ENCODE measurements at places on chromosomes 1 and 21. TPM values are rescaled to one million over a fixed set of nuclear protein-coding genes. Genes with fewer than 3 reads are reported as not detected.
A peak's percentile ranks its signal among the peaks of the same experiment; 100 is the strongest.

DNA sequence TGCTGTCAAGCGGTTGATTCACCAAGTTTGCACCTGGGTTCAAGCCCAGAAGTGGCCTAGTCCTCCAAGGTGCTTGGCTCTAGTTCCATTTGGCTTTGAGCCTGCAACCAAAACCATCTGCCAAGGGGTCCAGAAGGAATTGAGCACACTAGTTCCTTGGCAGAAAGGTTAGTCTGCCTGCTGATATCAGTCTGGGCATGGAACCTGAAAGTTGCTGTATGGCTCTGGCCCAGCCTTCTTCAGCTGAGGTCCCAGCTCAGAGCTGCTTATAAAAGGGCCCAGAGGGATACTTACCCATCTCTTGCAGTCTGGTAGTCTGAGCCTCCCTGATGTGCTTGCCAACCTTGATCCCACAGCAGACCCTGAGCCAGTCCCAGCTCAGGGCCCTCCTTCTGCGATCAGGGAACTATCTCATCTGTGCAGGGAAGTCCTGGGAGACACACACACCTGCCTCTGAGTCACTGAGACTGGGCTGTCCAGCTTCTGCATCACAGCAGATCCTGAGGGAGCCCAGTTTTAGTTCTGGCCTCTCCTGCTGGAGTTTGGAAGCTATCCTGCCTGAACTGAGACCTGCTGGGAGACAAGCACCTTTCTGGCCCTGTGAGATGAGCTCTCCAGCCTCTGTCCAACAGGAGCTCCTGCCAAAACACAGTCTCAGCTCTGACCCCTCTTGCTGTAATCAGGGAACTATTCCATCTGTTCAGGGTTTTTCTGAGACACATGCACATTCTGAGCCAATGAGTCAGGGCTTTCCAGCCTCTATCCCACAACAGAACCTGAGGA lies 75.8 kb downstream of the CTH start:
- DNase-seq, result peak; percentile 45

SLFNL1 gene
- 1.4 TPM for polyA plus RNA-seq

DNA sequence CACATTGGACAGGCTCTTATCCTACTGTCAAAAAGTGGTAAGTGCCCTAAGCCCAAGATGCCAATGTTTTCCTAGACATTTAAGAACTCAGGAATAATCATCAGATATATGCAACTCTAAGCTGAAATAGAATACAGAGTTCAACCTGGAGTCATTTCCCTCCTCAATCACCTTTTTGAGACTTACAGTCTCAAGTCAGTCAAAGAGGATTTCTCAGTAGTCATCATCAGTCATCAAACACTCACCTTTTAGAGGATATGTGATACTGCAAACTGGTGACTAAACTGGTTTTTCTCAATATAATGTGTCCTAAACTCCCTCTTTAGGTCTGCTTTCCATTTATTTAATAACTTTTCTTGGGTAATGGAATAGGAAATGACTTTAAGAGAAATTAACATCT lies 145.3 kb upstream of the ADAMTS5 start:
- DNase-seq, result peak; percentile 7

GRCh38 chr1:172724232-172724631 lies 65.3 kb downstream of the FASLG start:
- DNase-seq, result no peak

GRCh38 chr1:34746785-34747637 lies 7.8 kb upstream of the GJB5 start:
- no peak for DNase-seq

S100A2 gene
- polyA plus RNA-seq, result 0.40 TPM

DNA sequence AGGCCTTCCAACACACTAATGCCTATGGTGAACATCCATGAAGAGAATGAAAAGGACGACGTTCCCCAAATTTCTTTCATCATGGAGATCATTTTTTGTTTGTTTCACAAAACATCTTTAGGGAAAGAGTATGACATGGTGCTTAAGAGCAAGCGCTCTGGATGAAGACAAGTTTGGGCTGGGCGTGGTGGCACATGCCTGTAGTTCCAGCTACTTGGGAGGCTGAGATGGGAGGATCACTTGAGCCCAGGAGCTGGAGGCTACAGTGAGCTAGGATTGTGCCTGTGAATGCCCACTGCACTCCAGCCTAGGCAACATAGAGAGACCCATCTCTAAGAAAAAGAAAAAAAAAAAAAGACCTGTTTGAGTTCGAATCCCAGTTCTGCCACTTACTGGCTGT lies 253.1 kb downstream of the PTPRU start:
- no peak for DNase-seq

OR2T33 gene
- polyA plus RNA-seq, result 0.24 TPM

- DNase-seq, result no peak
These were observed 63.5 kb upstream of the FGGY start for GRCh38 chr1:59233444-59233843.

DNA sequence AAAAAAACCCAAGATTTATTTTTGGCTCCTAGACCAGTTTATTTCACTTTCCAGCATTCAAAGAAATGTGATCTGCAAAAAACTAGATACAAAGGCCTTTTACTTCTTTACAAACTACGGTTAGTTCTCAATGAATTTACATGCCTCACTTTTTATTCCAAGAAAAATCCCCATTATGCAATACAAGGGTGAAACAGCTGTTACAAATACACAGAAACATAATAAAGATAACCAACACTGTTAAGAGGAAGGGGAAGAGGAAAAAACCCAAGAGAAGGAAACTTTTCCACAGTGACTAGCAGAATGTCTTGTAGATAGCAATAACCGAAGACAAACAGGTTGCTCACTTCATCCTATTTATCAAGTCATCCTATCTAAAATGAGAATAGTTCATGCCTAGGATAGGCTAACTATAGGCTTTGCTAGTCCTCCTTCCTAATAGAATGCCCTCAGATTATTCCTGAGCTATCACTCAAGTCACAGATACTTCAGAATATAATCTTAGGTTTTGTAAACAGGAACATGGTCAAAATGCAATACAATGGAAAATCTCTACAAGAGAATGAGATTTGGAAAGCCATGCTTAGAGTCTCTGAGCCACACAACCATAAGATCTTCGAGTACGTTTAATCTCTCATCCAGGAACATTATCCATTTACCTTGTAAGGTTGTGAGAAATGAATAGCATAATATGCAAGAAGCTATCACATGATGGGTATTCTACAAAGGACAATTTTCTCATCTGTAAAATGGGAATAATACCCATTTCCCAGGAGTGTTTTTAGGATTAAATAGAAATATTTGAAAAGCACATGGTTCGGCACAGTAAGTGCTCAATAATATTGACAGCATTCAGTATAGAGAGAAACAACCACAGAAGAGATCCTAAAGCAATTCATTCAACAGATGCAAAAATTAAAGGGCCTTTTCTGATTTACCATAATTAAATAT lies 5.4 kb downstream of the PNRC2 start:
- DNase-seq, result no peak

DNA sequence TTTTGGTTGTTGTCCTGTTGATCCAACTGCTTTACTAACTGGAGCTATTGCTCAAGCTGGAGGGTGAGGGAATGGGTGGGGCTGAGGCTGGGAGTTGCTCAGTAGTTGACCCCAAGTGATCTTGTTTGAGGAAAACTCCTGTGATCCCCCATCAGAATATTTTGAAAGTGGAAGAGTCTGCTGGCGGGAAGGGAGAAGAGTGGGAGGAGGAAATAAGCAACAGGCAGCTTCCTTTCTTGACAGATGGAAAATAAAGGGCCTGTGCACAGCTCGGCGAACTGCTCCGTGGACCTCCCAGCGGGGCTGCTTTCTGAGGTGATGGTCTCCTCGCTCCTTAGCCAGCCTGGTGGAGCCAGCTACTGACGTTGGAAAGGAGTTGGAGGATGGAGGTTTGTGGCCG lies 199.1 kb upstream of the LMO4 start:
- DNase-seq, result no peak

GRCh38 chr1:62810420-62811274 lies 26.7 kb downstream of the ATG4C start:
- DNase-seq, result no peak

- DNase-seq, result no peak
These were observed 7.8 kb downstream of the HEYL start for GRCh38 chr1:39631361-39632322.

GRCh38 chr1:2046174-2046917 lies 3.9 kb upstream of the PRKCZ start:
- DNase-seq, result no peak

GRCh38 chr21:15826147-15826780 lies 96.5 kb downstream of the USP25 start:
- DNase-seq, result no peak

DNA sequence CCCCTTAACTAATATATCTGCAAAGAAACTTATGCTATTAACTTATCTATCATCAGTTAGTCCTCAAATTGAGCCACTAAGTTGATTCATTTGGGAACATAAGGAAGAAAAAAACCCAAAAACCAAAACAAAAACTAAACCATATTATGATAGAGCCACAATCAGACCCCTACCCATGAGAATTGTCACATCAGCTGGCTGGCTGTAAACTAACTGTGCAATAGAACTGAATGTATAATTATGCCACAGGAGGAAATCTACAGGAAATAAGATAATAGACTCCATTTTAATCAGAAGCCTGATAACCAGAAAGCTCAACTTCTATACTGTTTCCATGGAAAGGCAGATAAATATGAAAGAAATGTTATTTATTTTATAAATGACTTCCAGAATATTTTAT lies 110.0 kb downstream of the RGL1 start:
- DNase-seq, result no peak

GRCh38 chr1:101567582-101568189 lies 330.9 kb downstream of the S1PR1 start:
- DNase-seq, result no peak

DNA sequence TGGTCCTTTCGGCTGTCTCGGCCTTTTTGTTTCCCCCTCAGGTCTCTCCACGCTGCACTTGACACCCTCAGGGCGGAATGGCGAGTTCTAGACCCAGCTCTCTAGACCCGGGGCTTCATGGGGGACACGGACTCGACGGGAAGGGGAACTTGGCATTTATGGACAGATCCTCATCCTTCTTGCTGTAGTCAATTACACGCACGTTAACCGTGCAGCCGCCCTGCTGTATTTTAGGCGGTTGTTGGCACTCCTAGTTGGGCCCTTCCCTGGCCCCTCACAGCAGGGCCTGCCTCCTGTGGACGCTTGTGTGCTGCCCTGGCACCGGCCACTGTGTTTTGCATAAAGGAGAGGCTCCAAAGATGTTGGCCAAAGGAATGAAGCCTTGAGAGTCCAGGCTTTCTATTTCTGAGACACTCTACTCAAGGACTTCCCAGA lies 558 bp upstream of the BTG3 start:
- no peak for DNase-seq

DNA sequence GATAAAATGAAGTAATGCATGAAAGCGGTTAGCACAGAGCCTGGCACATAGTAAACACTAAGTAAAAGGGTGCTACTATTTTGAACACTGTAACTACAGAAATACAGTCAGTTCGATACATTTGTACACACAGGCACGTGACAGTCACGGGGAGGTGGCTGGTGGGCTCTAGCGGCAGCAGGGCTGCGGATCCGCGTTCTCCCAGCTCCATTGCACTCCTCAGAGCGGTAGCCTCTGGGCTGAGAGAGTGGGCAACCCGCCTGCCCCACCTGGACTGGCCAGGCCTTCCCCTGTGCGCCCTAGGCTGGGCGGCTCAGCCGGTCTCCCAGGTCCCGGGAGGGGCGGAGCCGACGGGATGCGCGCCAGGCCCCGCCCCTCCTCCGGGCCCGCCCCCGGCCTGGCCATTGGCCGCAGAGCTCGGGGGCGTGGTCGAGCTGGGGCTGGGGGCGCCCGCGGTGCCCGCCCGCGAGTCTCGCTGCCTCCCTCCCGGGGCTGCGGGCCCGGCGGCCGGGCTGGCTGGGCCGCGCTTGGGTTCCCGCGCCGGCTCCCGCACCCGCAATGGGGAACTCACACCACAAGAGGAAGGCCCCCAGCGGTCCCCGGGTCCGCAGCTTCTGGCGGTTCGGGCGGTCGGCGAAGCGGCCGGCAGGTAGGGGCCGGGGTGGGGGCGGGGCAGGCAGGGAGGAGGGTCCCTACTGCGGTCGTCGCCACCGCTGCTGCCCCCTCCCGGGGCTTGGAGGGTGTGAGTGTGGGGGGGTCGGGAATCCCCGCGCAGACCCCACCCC lies 51.2 kb upstream of the SYNC start:
- peak; percentile 81 for DNase-seq

GRCh38 chr1:180425952-180426351 lies 76.4 kb downstream of the ACBD6 start:
- no peak for DNase-seq

ADCY10 gene
- polyA plus RNA-seq, result 0.77 TPM

HES4 gene
- polyA plus RNA-seq, result 72.3 TPM

DNA sequence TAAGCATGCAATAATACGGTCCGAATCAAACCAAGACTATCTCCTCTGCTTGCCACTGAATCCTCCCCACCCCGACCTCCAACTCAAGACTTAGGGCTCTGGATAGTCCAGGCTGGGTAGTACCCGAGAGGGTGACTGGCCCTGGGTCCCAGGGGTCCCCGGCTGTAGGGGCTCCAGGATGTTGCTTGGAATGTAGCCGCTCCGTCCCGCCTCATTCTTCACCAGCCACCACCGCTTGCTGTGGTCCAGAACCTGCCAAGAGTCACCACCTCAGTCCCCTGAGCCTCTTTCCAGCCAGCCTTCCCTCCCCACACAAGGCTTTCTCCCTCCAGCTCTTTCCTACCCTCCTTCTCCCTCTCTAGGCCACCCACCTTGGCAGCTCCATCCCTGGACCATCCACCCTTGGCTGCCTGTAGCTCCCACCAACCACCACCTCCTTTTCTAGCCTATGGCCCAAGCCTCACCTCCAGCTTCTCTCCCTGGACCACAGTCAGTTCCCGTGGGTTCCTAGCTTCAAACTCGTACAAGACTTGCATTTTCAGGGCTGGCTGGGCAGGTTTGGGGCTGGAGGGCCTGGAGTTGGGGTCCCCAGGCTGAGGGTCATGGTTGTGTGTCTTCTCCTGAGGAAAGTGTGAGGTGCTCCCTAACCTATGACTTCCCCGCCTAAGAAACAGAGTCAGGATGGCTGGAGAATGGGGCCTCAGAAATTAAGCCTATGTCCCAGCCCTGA lies 10.9 kb upstream of the GSTM3 start:
- DNase-seq, result no peak

OR14K1 gene
- polyA plus RNA-seq, result not detected

- no peak for DNase-seq
These were observed 19.7 kb downstream of the TP53BP2 start for GRCh38 chr1:223825767-223826748.

CRP gene
- not detected for polyA plus RNA-seq

MAB21L3 gene
- polyA plus RNA-seq, result 0.21 TPM

PDIK1L gene
- 21.6 TPM for polyA plus RNA-seq

DNA sequence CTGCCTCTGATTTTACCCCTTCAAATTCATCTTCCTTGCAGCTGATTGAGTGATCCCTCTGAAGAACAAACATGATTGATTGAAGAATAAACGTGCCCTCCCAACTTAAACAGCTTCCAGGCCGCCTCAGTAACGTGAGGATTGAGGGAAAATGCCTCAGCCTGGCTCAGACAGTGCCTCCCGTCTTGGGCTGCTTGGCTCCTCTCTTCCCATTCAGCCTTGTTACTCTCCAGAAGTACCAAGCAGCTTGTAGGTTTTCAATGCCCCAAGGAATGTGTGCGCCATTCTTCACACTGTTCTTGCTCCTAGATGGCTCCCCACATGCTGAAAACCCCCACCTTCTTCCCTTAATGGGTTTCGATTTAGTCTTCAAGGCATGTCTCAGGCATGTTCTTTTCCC lies 51.8 kb downstream of the ST6GALNAC5 start:
- DNase-seq, result no peak

LCE6A gene
- polyA plus RNA-seq, result not detected

GRCh38 chr1:156726549-156727226 lies 1.6 kb upstream of the METTL25B start:
- no peak for DNase-seq

Measured in spinal cord (tissue), 10 donors.